Caki2 (cell line): ENCODE measurements at places on chromosomes 5 and 9.

- peak; percentile 44 for DNase-seq
These were observed 10.0 kb upstream of the GRIN1 start for GRCh38 chr9:137128862-137129455.

GRCh38 chr5:14452685-14453454 is 128.7 kb upstream of the OTULINL start:
- no peak for DNase-seq

GRCh38 chr9:13967011-13967410 is 346.9 kb downstream of the NFIB start:
- no peak for DNase-seq

GRCh38 chr9:6921315-6921714 is 163.5 kb downstream of the KDM4C start:
- DNase-seq: no peak

DNA sequence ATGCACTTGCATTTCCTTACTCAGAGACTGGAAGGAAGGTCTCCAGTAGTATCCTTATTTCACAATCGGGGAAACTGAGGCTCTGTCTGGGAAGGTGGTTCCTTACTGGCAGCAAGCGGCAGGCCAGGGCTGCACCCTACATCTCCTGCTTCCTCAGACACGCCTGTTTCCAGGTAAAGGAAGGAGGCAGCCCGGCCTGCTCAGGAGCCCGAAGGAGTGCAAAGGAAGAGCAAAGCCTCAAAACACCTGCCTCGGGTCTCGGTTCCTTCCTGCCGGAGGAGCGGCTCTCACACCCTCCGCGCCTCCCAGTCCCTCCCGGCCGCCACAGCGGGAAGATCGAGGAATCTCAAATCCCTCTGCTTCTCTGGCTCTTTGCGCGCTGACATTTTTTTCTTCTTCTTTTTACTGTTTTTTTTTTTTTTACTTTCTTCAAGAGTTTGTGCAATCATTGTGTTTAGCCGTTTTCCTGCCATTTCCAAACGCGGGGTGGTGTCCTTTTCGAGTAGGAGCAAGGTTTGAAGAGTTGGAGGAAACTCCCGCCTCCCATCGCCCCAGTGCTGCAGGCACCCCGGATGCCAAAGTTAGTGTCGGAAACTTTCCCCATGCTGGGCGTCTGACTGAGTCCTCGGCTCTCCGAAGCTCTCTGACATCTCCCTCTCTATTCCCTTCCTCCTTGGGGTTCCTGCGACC is 1.0 kb downstream of the GGTA1 start:
- peak; percentile 6 for DNase-seq

- DNase-seq: peak; percentile 31
These were observed 94.9 kb upstream of the DAB2 start for GRCh38 chr5:39519566-39520231.

DNA sequence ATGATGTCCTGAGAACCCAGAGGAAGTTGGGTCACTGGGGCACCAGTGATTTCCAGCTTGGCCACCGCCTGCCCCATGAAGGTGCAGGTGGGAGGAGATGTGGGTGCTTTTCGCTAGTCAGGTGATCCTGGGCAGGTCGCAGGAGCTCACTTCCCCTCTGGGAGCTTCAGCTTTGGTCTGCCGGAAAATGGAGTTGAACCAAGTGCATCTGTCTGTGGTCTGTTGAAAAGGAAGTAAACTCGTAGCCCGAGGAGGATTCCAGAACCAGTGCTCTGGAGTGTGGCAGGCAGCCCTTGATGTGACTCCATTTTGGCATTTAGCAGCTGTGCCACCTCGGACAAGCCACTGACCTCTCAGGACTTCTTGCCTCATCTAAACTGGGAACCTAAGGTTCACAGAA is 81.8 kb upstream of the HRH2 start:
- DNase-seq: no peak

DNA sequence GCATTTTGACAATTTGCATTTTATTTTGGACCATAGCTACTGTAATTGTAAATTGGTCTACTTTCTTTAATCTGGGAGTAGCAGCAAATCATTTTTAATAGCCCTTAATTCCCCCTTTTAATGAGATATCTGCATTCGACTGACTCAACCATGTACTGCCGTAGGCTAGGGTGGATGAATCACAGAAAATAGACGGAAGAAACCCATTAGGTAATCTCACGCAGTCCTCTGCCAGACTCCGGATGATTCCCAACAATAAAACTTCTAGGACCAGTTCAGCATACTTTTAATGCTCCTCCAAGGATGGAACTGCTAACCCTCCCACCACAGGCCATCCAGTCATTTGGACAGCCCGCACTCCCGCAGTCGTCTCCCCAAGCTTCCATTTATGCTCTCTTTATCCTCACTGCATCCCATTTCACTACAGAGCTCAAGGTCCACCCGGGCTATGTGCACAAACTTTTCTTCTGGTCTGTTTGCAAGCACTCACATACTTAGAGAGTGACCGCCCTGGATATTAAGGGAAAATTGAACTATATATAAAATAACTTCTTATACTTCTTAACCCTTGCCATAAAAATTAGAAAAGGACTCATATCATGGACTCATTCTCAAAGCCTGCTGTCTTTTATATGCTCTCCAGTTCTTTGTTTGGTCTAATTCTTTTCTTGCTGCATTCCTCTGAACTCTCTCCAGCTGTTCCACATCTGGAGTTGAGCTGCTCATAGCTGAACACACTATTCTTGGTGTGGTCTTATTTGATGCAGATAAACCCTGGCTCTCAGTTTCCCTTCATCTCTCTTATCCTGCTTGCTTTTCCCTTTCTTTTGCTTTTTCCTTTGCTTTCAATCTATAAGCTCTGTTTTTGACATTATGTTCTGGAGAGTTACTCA is 326.6 kb downstream of the ARL15 start:
- no peak for DNase-seq

- no peak for DNase-seq
These were observed 192.8 kb downstream of the CDH18 start for GRCh38 chr5:19795218-19795617.

DNA sequence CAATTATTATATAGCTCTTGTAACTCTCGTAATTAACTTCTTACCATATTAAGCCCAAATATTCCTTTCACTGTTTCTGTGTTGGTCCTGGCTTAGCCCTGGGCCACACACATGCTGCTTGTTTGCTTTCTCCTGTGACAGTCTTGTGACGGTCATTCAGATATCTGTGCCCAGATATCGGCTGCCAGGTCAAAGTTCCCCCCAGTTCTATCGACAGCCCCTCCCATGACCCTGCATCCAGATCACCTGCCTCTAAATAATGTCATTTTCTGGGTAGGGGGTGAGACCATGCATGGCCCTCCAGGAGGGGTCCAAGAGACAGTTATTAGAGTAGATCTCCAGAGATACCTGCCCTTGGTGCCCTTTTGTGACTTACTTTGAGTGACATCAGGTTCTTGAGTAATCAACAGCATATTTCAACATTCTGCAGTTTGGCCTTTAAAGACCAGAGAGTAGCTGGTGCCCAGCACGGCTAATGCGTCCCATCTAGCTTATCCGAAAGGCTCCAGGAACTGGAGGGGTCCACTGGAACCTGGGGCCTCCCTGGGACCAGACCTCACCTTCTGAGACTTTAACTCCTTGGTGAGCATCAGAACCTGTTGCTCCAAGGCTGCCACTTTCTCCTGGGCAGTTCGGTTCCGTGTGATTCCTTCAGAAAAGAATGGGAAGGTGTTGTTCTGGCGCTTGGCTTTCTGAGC is 26.9 kb downstream of the TBC1D2 start:
- DNase-seq: no peak

DNA sequence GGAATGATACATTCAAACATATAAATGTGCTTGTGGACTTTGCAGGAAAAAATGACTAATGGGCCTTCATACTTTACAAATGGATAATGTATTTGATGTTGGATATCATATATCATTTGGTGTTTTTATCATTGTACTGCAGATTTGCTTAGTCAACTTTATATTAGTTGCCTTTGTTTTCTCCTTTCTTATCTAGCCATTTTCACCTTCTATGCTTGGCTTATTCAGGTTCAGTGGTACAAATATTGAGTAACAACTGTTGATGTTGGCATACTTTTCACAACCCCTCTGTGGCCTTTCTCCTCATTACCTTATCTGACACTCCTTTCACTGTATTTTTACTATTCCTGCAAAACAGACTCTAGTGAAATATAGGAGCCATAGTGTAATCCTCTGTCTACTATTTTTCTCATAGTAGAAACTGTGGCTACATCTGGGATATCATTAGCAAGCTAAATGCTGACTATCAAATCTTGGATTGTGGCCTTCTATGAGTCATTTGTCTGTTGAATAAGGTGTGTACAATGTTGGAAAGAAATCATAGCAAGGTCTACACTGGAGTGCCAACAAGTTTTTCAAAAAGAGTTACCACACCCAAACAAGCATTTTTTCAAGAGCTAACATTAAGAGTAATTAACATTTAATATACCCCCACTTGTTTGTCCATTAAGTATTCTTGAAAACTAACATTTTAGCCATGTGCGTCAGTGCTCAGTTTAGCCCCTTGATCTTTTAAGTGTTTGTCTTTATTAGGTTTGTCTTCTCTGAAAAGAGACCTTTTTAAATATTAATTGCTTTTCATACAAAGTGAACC is 330.1 kb downstream of the ADGRV1 start:
- peak; percentile 48 for DNase-seq

- DNase-seq: peak; percentile 33
These were observed 86.0 kb upstream of the SLC30A5 start for GRCh38 chr5:69007726-69008368.

DNA sequence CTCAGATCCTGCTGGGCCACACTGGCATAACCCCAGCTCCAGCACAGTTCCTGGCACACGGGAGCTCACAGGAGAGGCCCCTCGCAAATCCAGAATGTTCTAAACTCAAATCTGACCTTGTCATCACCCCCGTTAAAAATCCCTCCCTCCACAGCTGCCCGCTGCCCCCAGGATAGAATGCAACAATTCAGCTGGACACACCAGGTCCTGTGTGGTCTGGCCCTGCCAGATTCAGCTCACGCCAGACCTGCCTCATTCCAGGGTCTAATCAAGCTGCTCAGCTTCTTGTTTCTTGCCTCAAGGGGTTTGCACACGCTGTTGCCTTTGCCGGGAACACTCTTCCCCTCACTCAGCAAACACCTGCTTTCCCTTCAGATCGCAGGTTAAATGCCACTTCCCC is 45.0 kb upstream of the ASS1 start:
- DNase-seq: no peak

GRCh38 chr9:128096616-128097536 is 28.8 kb downstream of the SLC25A25 start:
- no peak for DNase-seq

DNA sequence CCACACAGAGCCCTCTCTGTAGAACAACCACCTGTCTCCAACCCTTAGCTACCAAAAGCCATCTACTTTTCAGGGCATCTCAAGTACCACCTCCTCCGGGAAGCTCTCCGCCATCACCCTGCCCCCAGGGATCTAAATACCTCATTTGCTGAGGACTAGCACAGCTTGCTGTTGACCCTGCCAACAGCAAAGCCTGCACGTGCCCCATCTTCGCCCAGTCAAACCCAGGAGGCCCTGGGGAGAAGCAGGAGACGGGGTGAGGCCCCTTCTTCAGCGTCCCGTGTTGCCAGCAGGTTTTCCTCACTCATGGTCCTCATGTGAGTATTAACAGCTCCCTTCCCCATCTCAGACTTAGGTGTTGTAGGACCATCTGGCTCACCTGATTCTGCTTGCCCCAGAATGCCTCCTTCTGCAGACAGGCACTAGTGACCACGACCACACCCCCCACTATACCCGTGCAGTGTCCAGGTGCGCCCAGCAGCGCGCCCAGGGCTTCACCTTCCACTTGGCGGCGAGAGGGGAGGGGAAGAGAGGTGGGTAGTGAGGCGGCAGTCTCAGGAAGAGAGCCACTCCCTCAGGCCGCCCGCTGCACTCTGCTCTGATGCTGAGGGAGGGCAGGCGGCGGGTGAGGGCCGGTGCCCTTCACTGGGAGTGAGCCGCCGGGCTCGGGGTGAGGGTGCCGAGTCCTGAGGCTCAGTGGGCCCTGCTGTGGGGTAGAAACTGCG is 11.1 kb downstream of the VAV2 start:
- DNase-seq: no peak

DNA sequence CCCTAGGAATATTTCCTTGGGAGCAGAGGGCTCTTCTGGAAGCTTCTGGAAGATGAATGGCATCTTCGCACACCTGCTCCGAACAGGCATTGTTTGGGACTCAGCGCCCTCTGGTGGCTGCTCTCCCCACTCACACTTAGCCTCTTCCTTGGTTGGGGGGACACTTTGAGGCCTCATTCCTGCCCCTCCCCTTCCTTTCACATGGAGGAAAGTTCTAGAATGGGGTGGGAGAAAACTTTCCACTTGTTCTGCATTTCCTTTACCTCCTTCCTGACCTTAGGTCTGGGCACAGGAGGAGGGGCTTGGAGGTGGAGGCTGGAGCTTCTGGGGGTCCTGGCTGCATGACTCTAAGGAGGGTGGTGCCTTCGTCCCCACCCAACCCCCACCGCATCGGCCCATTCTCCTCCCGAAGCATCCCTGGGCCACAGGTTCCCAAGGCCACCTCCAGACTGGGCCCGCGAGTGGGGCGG is 19.3 kb upstream of the SMIM32 start:
- DNase-seq: no peak

- no peak for DNase-seq
These were observed 433.1 kb upstream of the CDH18 start for GRCh38 chr5:20420991-20421595.

DNA sequence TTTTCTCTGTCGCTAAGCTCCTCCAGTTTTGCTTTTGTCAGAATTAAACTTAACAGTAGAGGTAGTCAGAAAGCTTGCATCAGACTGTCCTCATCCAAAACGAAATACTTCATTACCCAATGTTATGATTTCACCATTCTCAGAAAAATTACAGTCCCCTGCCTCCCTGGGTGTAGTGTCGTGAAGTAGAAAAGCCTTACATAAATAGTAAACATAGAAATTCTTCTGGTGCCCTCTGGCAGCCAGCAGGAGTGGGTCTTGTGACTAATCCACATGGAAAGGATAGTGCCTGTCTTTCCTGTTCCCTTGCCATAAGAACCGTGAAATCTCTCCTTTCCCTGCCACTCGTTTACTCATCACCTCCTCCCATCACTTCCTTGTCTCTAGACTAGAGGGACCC is 230.6 kb downstream of the GNA14 start:
- DNase-seq: peak; percentile 1
